Fibroblast of the conjunctiva (primary cell): ENCODE measurements at places on chromosomes 7 and 10.

- no peak for DNase-seq
Observed at GRCh38 chr7:5334671-5335070, 51.9 kb downstream of the SLC29A4 start.

GRCh38 chr10:115854740-115855435 is 418.1 kb downstream of the GFRA1 start:
- DNase-seq = no peak

- DNase-seq = no peak
Observed at GRCh38 chr7:140671966-140672365, 779 bp upstream of the ADCK2 start.

DNA sequence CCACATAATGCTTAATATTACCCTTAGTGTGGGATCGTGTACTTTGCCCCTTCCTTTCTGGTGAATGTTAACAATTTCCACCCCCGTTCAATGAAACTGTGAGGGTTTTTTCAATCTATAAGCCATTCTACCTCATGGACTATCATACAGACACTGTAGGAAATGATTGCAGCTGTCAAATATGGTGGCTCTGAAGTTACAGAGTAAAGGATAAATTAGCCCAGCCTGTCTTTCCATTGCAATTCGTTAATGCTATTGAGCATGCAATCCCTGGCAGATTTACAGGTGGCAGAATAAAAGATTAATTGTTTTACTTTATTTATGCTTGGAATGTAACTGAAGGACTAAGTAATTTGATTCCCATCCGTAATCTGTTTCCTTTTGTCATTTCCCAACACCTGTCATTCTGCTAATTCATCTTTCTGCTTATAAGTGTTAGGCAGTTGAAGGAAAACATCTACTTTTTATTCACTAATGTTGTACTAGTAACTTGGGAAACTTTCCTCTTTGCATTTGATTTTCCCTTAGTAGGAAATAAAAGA is 1211.6 kb upstream of the LRRN3 start:
- DNase-seq = no peak

GRCh38 chr7:143437578-143437977 is 5.7 kb upstream of the TAS2R60 start:
- DNase-seq = no peak

DNA sequence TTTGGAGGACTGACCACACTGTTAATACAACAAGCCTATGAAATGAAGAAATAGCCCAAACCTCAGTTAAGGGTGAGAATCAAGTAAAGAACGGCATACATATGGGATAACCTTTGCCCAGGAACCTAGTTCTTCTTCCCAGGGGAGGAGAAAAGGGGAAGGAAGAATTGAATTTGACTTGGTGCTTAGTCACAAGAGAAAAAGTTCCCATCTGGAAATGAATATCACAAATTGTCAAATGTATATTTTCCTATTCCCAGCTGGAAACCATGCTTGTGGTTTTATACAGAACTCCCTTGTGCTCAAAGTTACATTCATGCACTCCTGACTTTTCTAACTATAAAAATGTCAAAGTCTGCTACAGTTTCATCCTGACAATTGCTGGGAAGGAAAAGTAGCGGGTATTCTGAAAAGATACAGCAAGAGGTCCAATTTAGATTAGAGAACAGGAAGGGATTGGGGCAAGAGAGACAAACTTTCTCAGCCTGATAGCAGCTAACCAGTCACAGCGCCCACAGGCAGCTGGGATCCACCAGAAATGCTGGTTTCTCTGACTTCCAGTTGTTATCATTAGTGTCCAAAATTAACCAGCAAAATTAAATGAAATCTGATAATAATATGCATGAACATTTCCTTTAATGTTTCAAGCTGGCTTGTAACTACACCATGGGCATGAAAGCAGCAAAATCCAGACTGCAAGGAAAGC is 18.6 kb upstream of the GSAP start:
- DNase-seq = no peak

GRCh38 chr7:90764848-90765570 is 168.9 kb downstream of the CDK14 start:
- DNase-seq = no peak

DNA sequence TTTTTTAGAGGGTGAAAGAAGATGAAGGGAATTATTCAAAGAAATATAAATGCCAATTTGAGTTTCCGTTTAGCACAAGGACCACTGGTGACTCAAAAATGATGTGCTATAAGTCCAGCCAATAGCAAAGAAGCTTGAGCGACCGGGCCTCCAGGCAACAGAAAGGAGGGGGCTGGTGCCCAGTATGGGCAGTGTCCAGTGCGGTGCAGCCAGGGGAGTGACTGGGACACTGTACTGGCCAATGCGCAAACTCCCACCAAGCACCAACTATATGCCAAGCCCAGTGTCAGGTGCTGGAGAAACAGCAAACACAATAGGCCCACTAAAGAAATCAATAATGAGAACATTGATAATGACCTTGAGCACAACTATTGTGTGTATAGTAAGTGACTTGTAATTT is 10.2 kb upstream of the OPALIN start:
- no peak for DNase-seq

- DNase-seq = peak; percentile 9
Observed at GRCh38 chr7:32937344-32938174, 19.7 kb upstream of the FKBP9 start.

GRCh38 chr7:33701189-33701740 is 204.1 kb upstream of the BMPER start:
- no peak for DNase-seq

DNA sequence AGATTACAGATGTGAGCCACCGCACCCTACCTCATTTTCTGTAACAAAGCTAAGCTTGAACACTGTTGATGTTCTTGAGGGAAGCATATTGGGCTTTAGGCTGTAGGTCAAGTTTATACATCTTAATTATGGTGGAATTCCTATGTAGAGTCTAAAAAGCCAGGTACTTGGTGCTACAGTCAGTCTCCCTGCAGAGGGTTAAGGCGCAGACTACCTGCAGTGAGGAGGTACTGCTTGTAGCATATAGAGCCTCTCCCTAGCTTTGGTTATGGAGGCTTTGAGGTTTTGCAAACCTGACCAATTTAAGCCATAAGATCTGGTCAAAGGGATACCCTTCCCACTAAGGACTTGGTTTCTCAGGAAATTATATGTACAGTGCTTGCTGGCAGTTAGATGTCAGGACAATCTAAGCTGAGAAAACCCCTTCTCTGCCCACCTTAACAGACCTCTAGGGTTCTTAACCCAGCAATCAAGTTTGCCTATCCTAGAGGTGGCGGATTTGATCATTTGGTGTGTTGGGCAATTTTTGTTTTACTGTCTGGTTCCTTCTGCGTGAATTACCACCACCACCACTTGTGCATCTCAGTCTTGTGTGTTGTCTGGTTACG is 6.0 kb downstream of the PPIA start:
- DNase-seq = no peak

DNA sequence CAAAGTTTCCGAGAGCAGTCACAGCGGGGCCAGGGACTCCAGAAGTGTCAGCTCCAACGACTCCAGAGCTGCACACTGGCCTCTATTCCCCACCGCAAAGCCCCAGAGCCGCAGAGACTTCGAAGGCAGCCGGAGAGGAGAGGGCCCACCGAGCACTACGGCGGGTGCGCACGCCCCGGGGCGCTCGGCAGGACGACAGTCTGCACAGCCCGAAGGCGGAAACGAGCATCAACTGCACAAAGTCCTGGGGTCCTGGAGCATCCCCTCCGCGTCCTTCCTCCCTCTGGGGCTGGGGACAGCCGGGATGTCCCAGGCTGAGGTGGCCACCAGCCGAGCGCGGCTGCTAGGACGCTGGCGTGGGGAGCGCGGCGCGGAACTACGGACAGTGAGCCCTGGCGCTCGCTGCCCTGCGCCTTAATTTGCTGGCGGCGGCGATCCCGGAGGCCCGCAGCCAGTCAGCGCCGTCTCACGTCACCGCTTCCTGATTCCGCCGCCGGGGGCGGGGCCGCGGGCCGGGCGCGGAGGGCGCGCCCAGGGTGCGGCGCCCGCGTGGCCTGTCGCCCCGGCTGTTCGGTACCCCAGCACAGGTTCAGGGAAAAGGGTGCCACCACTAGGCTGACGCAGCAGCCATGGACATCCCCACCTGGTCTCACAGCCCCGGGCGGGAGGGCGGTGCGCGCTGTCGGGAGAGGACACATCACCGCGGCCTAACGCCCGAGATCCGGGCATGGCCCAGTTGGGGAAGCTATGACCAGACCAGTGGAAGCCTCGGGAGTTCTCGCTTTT is at the start of gene TBX20:
TSS of gene TBX20 (minus strand) at position 391 of the 786 bp plus-strand sequence. CDS start 480 bp downstream, outside the sequence.
- no peak for DNase-seq

GRCh38 chr7:15929411-15929810 is 242.9 kb upstream of the MEOX2 start:
- no peak for DNase-seq

DNA sequence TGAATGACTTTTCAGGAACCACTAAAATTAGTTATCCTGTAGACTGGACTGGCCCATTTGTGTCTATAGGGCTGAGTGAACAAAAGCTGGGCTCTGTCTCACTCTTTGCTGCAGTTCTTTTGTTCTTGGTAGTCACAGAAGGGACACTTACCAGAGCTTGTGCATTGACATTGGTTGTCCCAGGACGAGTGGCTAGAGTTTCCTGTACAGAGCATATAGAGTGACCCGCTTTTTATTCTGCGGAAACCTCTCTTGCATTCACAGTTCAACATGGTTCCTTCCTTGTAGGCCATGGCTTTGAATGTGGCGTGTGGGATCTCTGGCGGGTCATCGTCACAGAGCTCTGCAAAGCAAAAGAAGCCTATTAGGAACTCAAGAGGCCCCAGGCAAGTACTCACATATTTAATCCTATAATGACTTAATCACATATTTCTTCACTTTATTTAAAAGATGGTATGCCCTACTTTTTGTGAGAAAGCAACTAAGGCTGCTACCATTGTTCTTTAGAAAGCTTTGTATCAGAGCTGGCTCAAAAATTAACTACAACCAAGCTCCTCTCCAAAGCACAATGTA is 36.4 kb downstream of the IL2RA start:
- no peak for DNase-seq

DNA sequence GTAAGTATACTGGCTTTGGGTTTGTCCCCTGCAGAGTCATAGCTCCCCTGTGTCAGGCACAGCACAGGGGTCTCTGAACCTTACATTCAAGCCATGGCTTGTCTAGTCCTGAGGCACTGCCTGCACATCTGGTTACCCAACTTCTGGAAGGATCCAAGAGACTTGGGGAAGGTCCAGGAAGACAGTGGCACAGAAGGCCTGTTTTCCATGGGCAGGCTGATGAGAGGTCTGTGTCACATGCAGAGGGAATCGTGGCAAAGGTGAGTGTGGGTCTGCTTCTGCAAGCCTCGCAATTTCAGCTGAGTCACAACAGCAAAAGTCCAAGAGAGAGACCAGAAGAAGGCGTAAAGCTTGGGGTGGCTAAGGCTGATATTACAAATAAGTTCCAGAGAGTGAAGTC is 28.4 kb upstream of the BMPR1A start:
- no peak for DNase-seq
